Activated CD4-positive, alpha-beta memory T cell treated with anti-CD3 and anti-CD28 coated beads for 36 hours (primary cell): ENCODE measurements at places on chromosomes 11 and 22. TPM values are rescaled to one million over a fixed set of nuclear protein-coding genes. Genes with fewer than 3 reads are reported as not detected.

DNA sequence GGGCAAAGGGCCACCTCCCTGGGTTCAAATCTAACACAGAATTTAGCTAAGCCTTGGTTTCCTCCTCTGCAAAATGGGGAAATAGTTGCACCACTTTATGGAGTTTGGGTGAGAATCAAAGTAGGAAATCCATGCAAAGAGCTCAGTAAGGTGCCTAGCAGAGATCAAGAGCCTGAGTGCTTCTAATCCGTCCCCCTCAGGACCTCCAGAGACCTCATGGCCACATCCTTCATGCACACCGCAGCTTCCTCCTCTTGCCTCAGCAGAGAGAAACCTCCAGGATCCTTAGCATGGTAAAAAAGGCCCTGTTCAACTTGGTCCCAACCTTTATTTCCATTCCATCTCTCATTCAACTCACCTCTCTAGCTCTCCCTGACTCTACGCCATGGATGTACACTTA lies 37.8 kb upstream of the NAV2 start:
- no peak for DNase-seq

GRCh38 chr11:36239636-36240035 lies 49.6 kb downstream of the COMMD9 start:
- DNase-seq: no peak

MRGPRX3 gene
- not detected for total RNA-seq

DNA sequence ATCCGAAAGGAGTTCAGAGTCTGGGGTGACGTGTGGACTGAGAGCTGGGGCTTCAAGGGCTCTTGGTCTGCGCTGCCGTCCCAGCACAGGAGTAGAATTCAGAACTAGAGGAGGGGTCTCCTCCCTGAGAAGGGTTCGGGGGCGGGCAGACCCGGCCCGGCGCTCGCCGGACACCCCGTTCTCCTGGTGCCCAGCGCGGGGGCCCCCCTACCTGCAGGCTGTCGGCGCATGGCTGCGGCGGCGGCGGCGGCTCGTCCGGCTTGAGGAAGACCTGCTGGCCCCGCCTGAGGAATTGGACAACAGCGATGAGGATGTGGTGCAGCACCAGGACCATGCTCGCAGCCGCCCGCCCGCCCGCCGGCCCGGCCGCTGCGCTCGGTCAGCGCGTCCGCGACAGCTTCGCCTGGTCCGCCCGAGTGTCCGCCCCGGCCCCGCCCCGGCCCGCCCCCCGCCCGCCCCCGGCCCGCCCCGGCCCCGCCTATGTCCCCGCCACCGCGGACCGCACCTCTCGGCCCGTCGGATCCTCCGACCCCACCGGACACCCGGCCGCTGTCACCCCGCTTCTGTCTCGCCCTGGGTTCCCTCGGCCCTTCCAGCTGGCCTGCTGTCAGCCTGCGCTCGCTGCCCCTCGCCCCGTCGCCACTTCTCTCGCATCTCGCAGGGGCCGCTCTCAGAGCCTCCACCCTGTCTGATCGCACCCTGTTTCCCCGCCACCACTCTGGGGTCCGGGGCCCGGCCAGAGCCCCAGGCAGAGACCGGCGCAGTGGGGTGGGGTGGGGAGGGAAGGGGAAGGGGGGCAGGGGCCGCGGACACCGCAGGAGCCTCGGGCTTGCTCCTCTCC lies 32.0 kb downstream of the PDE2A start:
- no peak for DNase-seq

- DNase-seq: no peak
Measured at GRCh38 chr11:67538823-67539505, 15.7 kb upstream of the CABP2 start.

ADM gene
- 3.0 TPM for total RNA-seq

DNA sequence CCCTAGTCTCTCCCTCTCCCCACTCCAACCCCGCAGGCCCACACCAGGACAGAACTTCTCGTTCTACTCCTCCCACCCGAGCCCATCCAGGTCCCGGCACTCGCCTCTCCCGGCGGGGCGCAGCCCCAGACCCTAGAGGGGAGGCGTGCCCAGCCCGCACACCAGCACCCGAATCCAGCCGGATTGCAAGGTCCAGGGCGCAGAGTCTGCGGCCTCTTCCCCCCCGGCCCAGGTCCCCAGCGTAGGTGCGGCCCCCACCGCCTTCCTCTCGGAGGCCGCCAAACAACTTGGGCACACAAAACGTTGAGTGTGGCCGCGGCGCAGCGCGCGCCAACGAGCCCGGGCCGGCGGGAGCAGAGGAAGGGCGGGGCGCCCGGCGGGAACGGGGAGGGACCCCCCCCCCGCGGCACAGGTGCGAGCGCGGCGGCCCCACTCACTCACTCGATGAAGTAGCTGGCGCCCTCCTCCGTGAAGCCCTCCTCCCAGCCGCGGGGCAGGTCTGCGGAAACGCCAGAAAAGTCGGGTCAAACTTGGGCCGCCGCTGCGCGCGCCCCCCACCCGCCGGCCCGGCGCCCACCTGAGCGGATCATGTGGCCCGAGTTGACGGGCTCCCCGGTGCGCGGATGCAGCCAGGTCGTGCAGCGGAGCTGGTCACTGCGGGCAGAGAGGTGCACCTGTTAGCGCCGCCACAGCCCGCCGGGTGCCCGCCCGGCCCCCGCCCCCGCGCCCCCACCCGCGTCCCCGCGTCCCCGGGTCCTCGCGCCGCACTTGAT lies 480 bp downstream of the PLEKHA7 start:
- DNase-seq: peak; percentile 30

GRCh38 chr11:69445131-69445470 lies 36.4 kb upstream of the LINC01488 start:
- no peak for DNase-seq

DNA sequence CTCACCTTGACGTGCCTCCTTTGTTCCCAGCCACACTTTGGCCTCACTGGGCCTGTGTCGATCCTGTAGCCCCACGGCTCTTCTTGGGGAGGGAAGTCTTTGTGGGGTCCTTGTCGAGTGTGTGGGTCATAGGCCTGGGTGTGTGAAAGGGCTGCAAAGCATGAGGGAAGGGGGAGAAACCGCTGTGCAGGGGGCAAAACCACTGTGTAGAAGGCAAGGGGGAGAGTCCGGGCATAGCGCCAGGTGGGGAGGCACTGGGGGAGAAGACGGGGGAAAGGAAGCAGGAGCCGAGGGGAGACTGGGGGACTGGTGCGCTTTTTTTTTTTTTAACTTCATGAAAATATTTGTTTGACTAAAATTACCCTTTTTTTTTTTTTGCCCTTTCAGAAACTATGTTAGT lies 65.1 kb upstream of the RASD2 start:
- no peak for DNase-seq

IL10RA gene
- 114 TPM for total RNA-seq

- DNase-seq: no peak
Measured at GRCh38 chr11:8728563-8728962, 46.0 kb downstream of the RPL27A start.

GRCh38 chr11:15654451-15654850 lies 539.7 kb downstream of the INSC start:
- no peak for DNase-seq

JAML gene
- total RNA-seq: 163 TPM

DNA sequence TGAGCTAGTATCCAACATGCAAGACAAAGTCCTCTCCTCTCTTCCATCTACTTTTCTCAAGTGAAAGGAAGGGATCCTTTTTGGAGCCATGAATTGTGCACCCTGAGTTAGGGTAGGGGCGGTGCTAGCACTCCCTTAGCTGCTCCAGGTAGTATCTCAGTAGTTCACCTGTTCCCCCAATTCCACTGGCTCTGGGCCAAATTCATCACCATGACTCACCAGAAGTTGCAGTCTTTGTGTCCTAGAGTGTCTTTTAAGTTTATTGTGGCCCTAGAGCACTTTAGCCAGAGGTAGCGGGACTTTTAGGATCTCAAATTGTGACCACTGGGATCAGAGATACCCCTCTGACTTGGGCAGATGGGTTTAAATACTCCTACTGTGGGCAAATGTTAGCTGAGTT lies 398.6 kb upstream of the ANO5 start:
- DNase-seq: no peak
